Endothelial cell of umbilical vein (primary cell): ENCODE measurements at places on chromosomes 7 and 10. TPM values are rescaled to one million over a fixed set of nuclear protein-coding genes. Genes with fewer than 3 reads are reported as not detected.

ABCA13 gene
- total RNA-seq, result 0.09 and 0.11 TPM in 2 replicates

FAM25G gene
- not detected in 2 replicates for total RNA-seq

NUDT13 gene
- total RNA-seq, result 2.3 and 2.6 TPM in 2 replicates

PLAC9 gene
- 1.7 and 2.1 TPM in 2 replicates for total RNA-seq

FAM237B gene
- not detected in 2 replicates for total RNA-seq

CYP2C9 gene
- not detected in 2 replicates for total RNA-seq

GNGT1 gene
- total RNA-seq, result not detected in 2 replicates

GRID2IP gene
- total RNA-seq, result not detected in 2 replicates

PCDH15 gene
- not detected in 2 replicates for total RNA-seq

OR2A1 gene
- total RNA-seq, result not detected in 2 replicates

TUBAL3 gene
- total RNA-seq, result not detected in 2 replicates

POLR1F gene
- 21.0 and 27.0 TPM in 2 replicates for total RNA-seq

TMEM176B gene
- total RNA-seq, result not detected in 2 replicates

LRRD1 gene
- 0.46 TPM in 1 of 2 replicates, not detected in the other for total RNA-seq

INA gene
- 0.39 and 0.40 TPM in 2 replicates for total RNA-seq

EPHA1 gene
- not detected in 2 replicates for total RNA-seq

C10orf53 gene
- total RNA-seq, result not detected in 2 replicates

MYH16 gene
- total RNA-seq, result 0.09 and 0.11 TPM in 2 replicates

CCDC172 gene
- not detected in 2 replicates for total RNA-seq

ZPBP gene
- not detected in 2 replicates for total RNA-seq

ZNF117 gene
- 12.6 and 24.7 TPM in 2 replicates for total RNA-seq

HOXA11 gene
- 15.2 and 16.7 TPM in 2 replicates for total RNA-seq

PNLIPRP2 gene
- total RNA-seq, result not detected in 2 replicates

NPFFR1 gene
- not detected in 2 replicates for total RNA-seq

TRIM4 gene
- 19.1 and 22.1 TPM in 2 replicates for total RNA-seq

SPDYE9 gene
- not detected in 2 replicates for total RNA-seq

SDK1 gene
- total RNA-seq, result 2.4 and 3.9 TPM in 2 replicates

GRM8 gene
- not detected in 2 replicates for total RNA-seq

ABCB4 gene
- 0.09 and 0.15 TPM in 2 replicates for total RNA-seq

ADCK2 gene
- 12.5 and 13.3 TPM in 2 replicates for total RNA-seq

ZKSCAN1 gene
- 52.8 and 57.8 TPM in 2 replicates for total RNA-seq

SEMA3A gene
- total RNA-seq, result 1.2 and 1.7 TPM in 2 replicates

NMT2 gene
- 109 and 110 TPM in 2 replicates for total RNA-seq

CHAT gene
- not detected in 2 replicates for total RNA-seq

MAD1L1 gene
- total RNA-seq, result 42.3 and 46.7 TPM in 2 replicates

ZNF503 gene
- 2.2 and 2.7 TPM in 2 replicates for total RNA-seq

TMEM184A gene
- total RNA-seq, result not detected in 2 replicates

TFPI2 gene
- 33.1 and 65.9 TPM in 2 replicates for total RNA-seq

COL13A1 gene
- 26.7 and 47.5 TPM in 2 replicates for total RNA-seq

MMP21 gene
- total RNA-seq, result not detected in 2 replicates

SFTPA1 gene
- total RNA-seq, result not detected in 2 replicates

PRKG1 gene
- 0.18 and 0.39 TPM in 2 replicates for total RNA-seq

LIPJ gene
- 0.09 TPM in 1 of 2 replicates, not detected in the other for total RNA-seq

LRRC4 gene
- total RNA-seq, result 3.8 and 7.1 TPM in 2 replicates

C10orf62 gene
- not detected in 2 replicates for total RNA-seq

MYL10 gene
- not detected in 2 replicates for total RNA-seq

ZNF853 gene
- total RNA-seq, result 0.21 and 0.58 TPM in 2 replicates

TEX47 gene
- not detected in 2 replicates for total RNA-seq

ADCY1 gene
- total RNA-seq, result 0.53 and 1.6 TPM in 2 replicates

CCL24 gene
- total RNA-seq, result not detected in 2 replicates

ANKRD1 gene
- total RNA-seq, result 591 and 664 TPM in 2 replicates

COL1A2 gene
- total RNA-seq, result 5.6 and 40.8 TPM in 2 replicates

PRPS1L1 gene
- not detected in 2 replicates for total RNA-seq

AGBL3 gene
- 3.2 and 3.4 TPM in 2 replicates for total RNA-seq

TSPAN12 gene
- total RNA-seq, result 19.0 and 19.8 TPM in 2 replicates

PRSS37 gene
- not detected in 2 replicates for total RNA-seq

PTF1A gene
- not detected in 2 replicates for total RNA-seq
